ENCODE measurements at places on chromosomes 2 and 18.

DNA sequence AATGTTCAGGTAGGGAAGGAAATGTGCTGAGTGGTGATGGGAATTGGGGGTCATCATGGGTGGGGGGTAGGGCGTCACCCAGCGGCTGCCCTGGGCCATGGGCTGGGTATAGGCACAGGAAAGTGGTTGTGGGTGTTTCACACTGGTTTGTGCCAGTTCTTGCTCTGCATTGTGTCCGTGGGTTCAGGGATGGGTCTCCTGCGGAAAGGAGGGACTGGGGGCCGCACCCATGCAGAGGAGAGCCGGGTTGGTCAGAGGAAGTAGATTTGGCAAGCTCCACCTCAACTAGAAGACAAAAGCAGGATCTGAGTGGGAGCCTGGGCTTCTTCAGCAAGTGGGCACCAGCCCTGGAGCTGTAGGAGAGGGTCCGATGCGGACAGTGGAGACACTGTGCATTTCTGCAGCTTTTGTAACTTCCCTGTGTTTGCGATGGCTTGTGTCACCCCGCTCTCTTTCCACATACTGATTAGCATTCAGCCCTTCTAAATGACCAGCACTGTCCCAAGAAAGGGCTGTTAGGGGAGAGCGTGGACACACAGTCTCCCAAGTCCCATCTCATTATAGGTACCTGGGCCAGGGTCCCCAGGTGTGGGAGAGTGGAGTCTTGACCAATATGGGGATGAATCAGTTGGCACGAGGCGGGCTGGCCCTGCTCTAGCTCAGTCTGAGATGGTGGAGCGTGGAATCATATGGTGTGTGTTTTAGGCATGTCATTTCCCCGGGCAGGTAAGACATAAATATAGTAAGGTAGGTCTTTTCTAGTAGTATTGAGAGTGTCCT, 67.2 kb downstream of the LRRFIP1 start:
- DNase-seq: no peak

- no peak for DNase-seq
These were observed 96.6 kb downstream of the RHBDD1 start for GRCh38 chr2:226932443-226932842.

DNA sequence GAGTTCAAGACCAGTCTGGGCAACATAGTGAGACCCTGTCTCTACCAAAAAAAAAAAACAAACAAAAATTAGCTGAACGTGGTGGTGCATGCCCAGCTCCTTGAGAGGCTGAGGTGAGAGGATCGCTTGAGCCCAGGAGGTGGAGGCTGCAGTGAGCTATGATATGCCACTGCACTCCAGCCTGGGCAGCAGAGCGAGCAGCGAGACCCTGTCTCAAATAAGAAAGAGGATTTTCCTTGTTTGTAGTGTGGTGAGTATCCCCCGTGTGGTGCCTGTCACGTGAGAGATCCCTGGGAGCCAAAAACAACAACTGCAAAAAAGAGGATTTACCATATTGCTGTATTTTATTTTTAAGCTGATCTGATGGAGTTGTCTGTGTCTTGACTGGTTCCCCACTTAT, 9.2 kb downstream of the EML4 start:
- DNase-seq: no peak

- no peak for DNase-seq
These were observed 122.4 kb downstream of the LNPK start for GRCh38 chr2:175879679-175880078.

GRCh38 chr2:222756951-222757650, 85.6 kb downstream of the MOGAT1 start:
- DNase-seq: no peak

GRCh38 chr2:42047488-42048298, at the start of gene PKDCC:
TSS of gene PKDCC (plus strand) at chr2:42048021. CDS start at chr2:42048200, 179 bp downstream.
- no peak for DNase-seq

- DNase-seq: no peak
These were observed 73.7 kb upstream of the PIK3C3 start for GRCh38 chr18:41881285-41881684.

GRCh38 chr2:48264627-48265026, 265.3 kb upstream of the STON1 start:
- no peak for DNase-seq

DNA sequence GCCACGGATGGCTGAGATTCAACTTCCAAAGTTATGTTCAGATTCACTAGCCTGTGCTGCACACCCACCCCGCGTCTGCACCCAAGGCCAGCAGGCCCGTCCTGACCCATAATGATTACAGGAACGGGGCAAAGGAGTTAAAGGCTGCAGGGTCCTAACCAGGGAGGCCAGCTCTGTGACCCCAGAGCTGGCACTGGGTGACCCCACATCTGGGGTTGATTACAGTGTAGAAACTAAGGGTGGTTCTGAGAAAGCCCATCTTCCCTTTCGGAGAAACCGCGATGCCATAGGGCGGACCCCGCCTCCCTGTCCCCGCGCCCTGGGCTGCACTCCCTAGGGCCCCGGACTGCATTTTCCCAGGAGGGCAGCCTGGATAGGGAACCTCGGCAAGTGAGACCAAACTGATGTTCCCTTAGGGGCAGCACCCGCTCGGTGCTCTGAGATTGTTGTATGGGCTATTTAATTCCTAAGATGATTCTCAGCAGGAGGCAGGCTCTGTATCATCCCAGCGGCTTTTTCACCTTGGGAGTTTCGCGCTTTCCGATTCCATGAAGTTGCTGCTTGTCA, 2.2 kb upstream of the GPR148 start:
- DNase-seq: no peak

- DNase-seq: no peak
These were observed 54.5 kb upstream of the SPAG16 start for GRCh38 chr2:213229814-213230213.

DNA sequence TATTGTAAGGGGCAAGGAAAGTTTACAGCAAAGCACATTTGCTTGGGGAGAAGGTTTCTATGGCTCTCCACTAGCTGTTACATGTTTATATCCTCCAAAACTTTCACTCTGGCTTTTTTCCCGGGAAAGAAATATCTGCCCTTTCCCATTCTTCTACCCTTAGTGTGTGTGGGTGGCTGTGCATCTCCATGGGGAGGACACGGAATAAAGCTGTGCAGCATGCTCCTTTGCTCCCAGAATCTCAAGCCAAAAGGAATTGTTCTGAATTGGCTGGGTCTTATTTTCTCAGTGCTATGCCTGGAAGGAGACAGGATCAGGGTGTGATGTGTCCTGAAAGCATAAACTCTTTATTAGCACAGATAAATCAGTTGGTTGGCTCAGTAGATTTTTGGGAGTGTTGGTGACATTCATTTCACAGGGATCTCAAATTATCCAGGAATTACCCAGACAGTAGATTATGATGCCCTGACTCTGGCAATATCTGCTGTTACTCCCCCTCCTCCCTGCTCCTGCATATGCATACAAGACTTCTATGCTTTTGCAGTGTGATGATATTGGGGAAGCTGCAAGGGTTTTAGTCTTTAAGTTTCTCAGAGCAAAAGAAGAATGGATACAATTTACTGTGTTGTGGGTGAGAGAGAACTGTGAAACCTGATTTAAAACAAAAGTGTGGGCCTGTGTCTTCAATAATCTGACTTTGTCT, 63.1 kb downstream of the PARD3B start:
- DNase-seq: no peak

DNA sequence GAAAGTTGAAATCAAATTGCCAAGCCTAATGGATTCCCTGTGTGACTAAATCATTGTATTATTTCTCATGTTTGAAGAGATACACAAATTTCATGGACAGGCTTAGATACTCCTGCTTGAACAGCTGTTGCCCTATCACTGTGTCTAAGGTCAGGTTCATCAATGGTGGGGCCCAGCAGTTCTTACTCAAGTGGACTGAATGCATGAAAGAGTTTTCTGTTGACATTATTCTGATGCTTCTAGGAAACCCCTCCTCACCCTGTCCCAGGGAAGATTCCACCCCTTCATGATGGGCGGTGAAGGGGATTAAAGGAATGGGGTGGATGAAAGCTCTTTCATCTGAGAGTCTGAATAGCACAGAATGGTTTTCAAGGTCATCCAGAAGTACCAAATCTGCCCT, 148.8 kb downstream of the INO80D start:
- no peak for DNase-seq

DNA sequence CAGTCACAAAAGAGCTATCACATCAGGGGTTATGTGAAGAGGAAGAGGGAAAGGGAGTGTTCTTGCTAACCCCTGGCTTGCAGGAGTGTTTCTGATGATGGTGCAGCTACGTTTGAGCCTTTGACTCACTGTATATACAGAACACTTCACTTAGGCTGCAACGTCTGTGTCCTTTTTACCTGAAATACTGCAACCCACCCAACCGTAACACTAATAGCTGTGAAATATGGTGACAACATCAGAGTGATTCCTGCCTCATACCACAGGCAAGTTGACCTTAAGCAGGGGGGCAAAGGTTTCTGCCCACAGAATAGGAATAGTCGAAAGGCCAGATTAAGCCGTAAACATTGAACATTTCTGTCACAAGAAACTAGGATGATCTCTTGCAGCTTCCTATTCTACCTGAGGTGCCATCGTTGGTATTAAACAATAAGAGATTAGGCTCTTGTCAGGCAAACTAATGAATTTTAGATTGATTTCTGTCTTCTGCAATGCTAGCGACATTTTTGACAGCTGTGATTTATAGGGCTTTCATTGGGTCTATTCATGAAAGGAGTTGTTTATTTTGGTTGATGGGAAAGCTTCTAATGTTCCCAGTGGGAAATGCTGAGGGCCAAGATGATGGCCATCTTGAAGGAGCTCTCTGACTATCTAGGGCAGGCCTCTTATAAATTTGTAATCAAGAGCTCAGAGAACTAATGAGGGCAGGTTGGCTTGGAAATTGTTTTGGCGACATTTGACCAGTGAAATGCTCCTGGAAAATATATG, 316.8 kb downstream of the PIK3C3 start:
- no peak for DNase-seq
